ENCODE measurements at places on chromosomes 3 and 15. TPM values are rescaled to one million over a fixed set of nuclear protein-coding genes. Genes with fewer than 3 reads are reported as not detected.

The CPN2 gene
- not detected for total RNA-seq

The MYL3 gene
- 0.50 TPM for total RNA-seq

DNA sequence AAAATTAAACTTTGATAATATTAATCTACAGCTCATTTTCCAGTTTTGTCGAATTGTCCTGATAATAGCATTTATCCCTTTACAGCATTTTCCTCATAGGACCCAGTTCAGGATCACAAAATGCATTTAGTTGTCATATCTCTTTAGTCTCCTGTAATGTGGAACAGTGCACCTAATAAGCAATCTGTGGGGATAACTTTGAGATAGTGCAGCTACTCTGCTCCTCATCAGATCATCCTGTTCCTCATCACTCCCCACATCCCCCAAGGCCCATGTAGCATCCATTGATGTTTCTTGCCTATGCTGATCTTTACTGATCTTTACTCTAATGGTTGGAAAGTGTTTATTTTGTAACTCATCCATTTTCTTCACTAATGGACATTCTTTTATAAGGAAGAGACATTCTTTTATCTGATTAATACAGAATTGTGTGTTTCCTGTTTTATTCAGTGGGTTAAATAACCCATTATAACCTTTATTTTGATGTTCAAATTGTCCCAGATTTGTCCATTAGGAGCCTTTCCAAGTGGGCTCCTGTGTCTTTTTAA is 7.5 kb downstream of the RNF111 start:
- no peak for DNase-seq

DNA sequence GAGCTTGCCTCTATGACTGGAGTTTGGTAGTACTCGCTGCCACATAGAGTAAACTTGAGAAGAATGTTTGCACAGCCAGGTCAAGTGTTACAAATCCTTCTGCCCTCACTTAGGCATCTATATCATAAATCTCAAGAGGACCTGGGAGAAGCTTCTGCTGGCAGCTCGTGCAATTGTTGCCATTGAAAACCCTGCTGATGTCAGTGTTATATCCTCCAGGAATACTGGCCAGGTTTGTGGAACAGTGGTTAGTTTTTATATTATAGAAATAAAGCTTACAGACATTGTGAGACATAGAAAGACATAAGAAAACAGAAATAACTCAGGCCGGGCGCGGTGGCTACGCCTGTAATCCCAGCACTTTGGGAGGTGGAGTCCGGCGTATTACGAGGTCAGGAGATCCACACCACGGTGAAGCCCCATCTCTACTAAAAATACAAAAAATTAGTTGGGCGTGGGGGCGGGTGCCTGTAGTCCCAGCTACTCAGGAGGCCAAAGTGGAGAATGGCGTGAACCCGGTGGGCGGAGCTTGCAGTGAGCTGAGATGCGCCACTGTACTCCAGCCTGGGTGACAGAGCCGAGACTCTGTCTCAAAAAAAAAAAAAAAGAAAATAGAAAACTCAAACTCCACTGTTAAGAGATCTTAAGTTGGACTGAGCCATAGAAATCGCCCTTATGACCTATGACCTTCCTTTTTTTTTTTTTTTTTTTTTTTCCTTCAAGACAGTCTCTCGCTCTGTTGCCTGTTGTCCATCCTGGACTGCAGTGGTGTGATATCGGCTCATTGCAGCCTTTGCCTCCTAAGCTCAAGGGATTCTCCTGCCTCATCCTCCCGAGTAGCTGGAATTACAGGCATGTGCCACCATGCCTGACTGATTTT is 2.2 kb downstream of the RPSA start:
- DNase-seq = no peak

- no peak for DNase-seq
Measured at GRCh38 chr3:29291260-29291981, 10.6 kb downstream of the RBMS3 start.

Measured in fibroblast of lung (primary cell).